Stimulated activated CD8-positive, alpha-beta memory T cell treated with anti-CD3 and anti-CD28 coated beads, Interleukin-15, amount 100 ng/mL, for 4 hours (primary cell): ENCODE measurements at places on chromosomes 3 and 15.

DNA sequence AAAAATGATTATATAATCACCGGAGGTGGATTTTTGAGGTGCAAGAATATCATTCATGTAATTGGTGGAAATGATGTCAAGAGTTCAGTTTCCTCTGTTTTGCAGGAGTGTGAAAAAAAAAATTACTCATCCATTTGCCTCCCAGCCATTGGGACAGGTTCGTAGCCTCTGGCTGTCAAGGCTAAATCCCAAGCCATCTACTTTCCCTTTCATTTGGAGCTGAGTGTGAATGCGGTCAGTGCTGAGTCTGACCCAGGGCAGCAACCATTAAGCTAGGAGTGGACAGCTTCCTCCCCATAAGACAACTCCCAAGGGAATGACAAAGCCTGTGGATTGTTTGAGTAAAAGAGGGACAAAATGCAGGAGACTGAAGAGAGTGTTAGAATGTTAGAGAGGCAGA lies 33.6 kb downstream of the PARP14 start:
- DNase-seq = no peak

GRCh38 chr3:171055336-171056178 lies 29.0 kb upstream of the SLC2A2 start:
- DNase-seq = no peak

- DNase-seq = no peak
These were observed 20.1 kb downstream of the ALS2CL start for GRCh38 chr3:46673151-46674030.

DNA sequence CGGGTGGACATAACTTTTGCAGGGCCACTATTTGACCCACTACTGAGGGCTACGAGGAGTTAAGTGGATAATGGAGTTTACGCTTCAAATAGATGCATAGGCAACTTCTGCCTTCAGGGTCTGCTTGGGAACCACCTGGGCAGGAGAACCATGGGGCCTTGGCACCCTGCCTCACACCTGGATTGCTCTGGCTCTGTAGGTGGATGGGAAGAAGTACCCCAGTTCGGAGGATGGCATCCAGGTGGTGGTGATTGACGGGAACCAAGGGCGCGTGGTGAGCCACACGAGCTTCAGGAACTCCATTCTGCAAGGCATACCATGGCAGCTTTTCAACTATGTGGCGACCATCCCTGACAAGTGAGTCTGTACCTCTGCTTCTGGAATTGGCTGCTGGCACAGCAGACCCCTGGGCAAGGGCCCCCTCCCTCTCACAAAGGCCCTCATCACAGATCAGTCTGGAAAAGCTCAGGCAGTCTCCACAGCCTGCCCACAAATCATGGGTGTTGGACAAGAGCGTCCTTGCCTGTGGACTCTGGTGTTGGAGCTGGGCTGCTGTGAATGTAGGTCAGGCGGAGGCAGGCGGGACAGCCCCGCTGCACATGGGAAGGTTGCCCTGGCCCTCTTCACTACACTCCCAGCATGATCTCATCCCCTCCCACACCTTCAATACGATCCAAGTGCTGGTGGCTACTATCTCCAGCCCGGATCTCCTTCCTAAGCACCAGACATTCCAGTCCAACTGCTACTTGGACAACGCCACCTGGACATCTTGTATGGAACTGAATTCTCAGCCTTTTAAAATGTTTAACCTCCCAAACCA lies 46.7 kb downstream of the MESD start:
- no peak for DNase-seq

GRCh38 chr3:52001443-52001974 lies 5.8 kb upstream of the RPL29 start:
- peak; percentile 69 for DNase-seq

- DNase-seq = no peak
These were observed 28.8 kb downstream of the TMED3 start for GRCh38 chr15:79339588-79340314.

GRCh38 chr15:50380089-50380488 lies 25.1 kb upstream of the GABPB1 start:
- no peak for DNase-seq

DNA sequence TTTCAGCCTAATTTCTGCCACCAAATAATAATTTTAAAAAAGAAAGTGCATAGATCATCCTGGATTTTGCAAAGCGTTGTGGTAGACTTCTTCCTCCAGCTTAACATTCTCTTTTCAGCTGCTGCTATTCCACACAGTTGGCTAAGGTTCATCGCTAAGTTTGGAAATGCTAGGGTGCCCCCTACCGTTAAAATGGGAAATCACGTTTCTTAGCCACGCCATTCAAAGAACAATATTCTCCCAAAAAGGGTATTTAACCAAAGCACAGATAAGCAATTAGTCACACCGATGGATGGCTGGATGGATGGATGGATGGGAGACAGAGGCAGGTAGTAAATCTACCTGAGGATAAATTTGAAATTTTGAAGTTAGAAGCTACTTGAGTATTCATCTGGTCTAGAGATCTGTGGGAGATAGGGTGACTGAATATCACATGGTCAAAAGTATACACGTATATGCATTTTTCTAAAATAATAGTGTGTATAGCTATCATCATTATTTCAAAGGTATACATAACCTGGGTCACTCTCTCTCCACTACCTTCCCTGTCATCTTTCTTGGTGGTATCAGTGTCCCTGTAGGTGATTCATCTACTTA lies 67.2 kb downstream of the EFHB start:
- DNase-seq = no peak

DNA sequence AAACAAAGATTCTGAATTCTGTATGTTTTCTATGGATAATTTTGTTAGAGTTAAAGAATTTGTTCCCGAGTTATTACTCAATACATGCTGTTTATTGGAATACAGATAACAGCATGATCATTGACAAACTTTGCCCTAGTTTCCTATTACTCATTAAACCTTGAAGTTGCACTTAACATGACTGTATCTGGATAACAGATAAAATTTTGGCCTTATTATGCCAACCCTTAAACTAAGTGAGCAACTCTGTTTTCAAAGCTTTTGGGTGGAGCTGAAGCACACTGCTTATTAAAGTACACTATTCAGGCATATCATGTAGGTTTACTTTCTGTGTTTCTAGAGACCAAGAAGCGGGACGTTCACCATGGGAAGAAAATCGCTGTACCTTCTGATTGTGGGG lies at the start of gene AADAC:
TSS of gene AADAC (plus strand) at position 318 of the 400 bp plus-strand sequence. CDS start at position 365, 47 bp downstream.
- DNase-seq = no peak

GRCh38 chr3:134392336-134392983 lies 18.2 kb upstream of the AMOTL2 start:
- DNase-seq = no peak

DNA sequence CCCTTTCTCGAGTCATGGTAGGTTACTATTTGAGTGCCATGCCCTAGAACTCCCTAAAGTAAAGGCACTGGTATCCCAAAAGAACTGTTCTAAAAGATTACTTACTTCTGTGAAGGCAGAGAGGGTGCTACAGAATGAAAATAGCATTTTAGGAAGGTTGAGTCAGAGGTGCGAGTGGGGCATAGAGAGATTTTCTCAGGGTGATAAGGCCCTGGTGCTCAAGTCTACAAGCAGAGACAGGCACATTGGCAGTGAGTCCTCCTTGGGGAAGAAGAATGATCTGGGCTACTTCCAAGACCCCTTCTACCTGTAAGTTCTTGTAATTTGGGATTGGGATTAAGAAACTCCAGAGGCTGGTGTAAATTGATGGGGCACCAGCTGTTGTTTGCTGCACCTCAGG lies 96.7 kb downstream of the AKAP13 start:
- no peak for DNase-seq

GRCh38 chr3:179750720-179751328 lies 98.0 kb downstream of the USP13 start:
- no peak for DNase-seq

DNA sequence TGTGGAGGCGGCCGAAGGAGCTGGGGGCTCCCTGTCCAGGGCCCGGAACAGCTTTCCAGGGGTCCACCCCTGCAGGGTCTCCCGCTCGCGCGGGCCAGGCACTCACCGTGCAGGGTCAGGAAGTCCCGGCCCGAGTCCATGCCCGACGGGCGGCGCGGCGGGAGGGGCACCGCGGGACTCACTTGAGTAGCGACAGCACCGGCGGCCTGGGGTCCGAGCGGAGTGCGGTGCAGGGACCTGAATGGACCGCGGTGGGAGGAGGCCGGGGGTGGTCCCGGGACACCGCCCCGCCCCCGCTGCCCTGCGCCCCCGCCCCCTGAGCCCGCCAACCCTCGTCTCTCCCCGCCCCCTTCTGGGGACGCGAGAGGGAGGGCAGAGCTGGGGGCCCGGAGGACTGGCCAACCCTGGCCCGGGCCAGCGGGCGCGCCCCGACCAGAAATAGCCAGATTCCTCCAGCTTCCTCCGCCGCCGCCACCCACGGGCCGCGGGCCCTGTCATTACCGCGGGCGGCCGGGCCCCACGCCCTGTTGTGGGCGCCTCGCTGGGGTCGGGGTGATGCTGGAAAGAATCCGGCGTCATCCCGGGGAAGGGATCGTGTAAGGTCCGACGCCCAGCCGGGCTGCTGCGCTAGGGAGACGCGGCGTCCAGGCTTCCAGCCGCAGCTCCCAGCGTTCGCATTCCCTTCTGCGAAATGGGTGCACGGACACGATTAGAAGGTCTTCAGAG lies at the start of gene PLCD1:
TSS of gene PLCD1 (minus strand) at position 243 of the 726 bp plus-strand sequence. CDS start at position 140, 103 bp downstream.
- no peak for DNase-seq

DNA sequence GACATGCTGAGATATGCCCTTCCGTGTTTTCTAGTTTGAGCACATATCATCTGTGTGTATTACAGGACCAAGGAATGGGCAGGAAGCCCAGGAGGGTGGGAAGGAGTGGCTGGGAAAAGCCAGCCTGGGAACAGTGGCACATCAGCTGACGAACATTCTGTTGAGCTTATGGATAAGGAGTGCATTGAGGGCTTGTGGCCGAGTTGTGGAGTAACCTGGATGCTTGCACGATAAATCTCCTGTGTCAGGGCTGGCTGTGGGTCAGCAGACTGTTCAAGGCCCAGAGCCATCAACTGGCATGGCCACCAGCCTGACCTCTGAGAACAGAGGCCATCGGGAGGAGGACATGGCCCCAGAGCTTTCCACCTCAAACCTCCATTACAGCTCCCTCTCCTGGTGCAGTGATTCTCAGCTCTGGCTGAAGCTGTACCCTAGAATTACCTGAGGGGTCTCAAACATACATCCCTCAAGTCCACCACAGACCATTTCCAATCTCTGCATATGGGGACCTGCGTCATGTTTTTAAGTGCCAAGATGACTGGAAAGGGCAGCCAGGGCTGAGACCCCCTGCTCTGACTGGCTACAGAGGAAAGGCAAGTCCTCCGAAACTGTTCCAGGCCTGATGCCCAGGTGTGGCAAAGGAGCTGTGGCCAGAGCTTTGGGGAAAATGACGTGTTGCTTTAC lies 4.8 kb upstream of the VILL start:
- DNase-seq = no peak

DNA sequence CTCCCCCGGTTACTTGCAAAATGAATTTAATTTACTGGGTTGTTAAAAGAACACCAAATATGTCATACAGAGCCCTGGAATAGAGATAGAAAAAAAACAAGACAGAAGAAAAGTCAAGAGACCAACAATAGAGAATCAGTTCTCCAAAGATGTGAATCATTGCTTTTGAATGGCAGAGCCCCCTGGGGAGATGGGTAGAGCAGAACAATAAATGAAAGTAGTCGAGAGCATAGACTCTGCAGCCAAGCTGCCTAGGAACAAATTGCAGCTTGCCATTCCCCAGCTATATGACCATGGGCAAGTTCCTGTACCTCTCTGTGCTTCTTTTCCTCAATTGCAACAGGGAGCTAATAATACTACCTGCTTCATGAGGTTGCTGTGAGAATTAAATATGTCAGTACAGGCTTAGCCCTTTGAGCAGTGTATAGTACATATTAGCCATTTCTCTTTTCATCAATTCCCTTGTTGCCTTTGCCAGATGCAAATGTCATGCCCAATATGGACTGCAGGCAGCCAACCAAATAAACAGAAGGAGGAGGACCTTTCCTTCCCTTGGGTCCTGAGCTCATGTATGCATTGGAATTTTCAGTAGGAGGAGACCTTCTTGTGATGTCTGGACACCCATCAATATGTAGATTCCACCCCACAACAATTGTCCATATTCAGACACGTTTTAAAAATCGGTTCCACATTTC lies 25.0 kb upstream of the BFSP2 start:
- DNase-seq = no peak

DNA sequence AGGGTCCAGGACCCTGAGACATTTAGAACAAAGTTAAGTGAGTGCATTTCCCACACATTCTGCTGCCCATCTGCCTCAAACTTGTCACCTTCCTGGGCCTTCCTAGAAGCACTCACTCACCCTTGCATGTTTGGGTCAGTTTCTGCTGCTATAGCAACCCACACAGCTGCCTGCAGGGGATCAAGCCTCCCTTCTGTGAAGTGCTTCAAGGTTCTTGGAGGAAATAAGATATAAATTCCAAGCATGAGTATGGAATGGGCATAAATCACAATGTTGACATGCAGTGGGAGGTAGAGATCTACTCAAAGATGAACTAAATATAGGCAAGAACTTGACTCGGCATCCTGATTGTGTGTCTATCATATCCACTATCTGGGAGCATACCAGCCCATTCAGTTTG lies 140.4 kb downstream of the SLC9A9 start:
- DNase-seq = no peak

GRCh38 chr15:92992720-92993119 lies 92.6 kb downstream of the CHD2 start:
- DNase-seq = no peak

DNA sequence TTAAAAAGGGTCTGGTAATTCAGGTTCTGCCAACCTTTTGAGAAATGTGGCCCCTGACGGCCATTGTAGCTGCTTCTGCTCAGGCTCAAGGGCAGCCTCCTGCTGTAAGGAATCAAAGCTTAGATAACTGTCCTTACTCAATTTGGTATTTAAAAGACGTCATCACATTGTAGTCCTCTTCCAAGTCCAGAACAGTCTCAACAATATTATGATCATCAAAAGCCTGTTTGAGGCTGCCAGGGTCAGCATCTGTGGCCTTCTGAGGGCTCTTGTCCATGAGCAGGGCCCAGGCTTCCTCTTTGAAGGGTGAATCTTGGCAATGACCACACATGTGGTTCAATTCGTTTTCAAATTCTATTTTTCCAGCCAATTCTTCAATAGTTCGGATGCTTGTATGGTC lies 6.0 kb downstream of the C3orf62 start:
- no peak for DNase-seq

- no peak for DNase-seq
These were observed 21.1 kb downstream of the GTF2E1 start for GRCh38 chr3:120763601-120764000.

GRCh38 chr15:25416693-25417092 lies 22.1 kb downstream of the UBE3A start:
- DNase-seq = no peak

GRCh38 chr3:197523526-197523925 lies 32.2 kb downstream of the BDH1 start:
- DNase-seq = no peak
